ENCODE measurements at places on chromosomes 13 and 19.

DNA sequence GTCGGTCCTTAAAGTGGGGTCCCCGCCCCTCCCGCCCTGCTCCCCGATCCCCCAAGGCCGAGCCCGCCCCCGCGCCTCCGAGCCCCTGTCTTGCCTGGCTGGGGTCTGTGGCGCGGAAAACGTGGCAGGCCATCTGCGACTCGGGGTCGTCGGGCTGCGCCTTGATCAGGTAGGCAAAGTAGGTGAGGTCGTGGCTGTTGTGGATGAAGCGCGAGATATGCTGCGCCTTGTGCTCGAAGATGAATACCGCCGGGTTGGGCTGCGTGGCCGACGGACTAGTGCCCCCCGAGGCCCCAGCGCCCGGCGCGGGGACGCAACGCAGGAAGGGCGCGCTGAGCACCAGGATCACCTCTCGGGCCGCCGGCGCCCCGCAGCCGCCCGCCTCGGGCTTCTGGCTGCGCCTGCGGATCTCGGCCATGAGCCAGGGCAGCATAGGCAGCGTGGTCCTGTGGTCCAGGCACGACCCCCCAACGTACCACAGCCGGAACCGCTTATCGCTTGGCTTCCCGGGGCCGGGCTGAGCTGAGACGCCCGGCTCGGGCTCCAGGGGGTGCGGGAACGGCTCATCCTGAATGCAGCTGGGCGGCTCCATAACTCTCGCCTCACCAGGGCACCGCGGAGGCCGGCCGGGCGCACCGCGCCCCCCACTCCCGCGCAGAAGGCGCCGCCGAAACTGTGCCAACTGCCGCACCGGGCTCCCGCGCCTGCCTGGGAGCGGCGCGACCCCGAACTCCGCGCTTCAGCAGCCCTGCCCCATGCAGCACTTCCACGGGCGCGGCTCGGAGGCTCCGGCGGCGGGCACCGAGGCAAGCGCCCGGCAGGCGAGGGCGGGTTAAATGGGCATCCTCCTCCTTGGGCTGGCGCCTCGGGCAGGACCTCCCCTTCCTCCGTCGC is 546 bp downstream of the TBC1D4 start:
- no peak for DNase-seq

GRCh38 chr19:36527873-36528193 is 238 bp downstream of the ZNF260 start:
- no peak for DNase-seq

DNA sequence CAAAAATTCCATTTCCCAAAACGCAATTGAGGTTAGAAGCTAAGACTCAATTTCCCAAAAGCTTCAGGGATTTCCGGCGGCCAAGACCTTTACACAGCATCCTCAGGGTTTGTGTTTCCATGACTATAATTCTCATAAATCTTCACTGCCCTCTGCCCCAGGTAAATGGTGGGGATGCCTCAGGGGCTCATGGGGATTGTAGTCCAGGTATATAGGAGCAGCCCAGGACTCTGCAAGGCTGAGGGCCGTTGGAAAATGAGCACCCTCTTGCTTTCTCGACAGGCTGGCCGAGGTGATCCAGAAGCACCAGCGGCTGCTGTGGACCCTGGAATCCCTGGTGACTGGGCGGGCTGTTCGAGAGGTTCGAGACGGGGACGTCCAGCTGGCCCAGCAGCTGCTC is 6.4 kb downstream of the ALDH16A1 start:
- no peak for DNase-seq

- no peak for DNase-seq
These were observed 3.0 kb upstream of the TGFBR3L start for GRCh38 chr19:7911508-7912143.

GRCh38 chr13:114004420-114005205 is 30.7 kb upstream of the C13orf46 start:
- DNase-seq, result no peak

GRCh38 chr19:5330307-5330720 is 10.3 kb downstream of the PTPRS start:
- DNase-seq, result no peak

GRCh38 chr13:106488076-106488475 is 47.4 kb downstream of the EFNB2 start:
- no peak for DNase-seq

All from CD4-positive, alpha-beta T cell treated with Interleukin-4 for 4 hours (primary cell).